ENCODE measurements at places on chromosomes 12 and 14. TPM values are rescaled to one million over a fixed set of nuclear protein-coding genes. Genes with fewer than 3 reads are reported as not detected.

GNPTAB gene
- total RNA-seq, result 21.6 TPM

SYT10 gene
- not detected for total RNA-seq

ATXN3 gene
- total RNA-seq, result 45.6 TPM

NFKBIA gene
- 95.2 TPM for total RNA-seq

CINP gene
- total RNA-seq, result 31.7 TPM

MUCL1 gene
- total RNA-seq, result not detected

RDH5 gene
- total RNA-seq, result 65.1 TPM

TAS2R7 gene
- total RNA-seq, result not detected

SDR9C7 gene
- total RNA-seq, result not detected

NANOG gene
- total RNA-seq, result not detected

DTD2 gene
- 45.7 TPM for total RNA-seq

SLC10A1 gene
- total RNA-seq, result not detected

KERA gene
- total RNA-seq, result not detected

PPP4R4 gene
- 10.4 TPM for total RNA-seq

GPR65 gene
- total RNA-seq, result 0.15 TPM

GALNT8 gene
- total RNA-seq, result not detected

REP15 gene
- total RNA-seq, result 0.68 TPM

WNT5B gene
- total RNA-seq, result 28.5 TPM

LBHD2 gene
- total RNA-seq, result not detected

ADAMTS20 gene
- not detected for total RNA-seq

LRCOL1 gene
- not detected for total RNA-seq

RD3L gene
- total RNA-seq, result not detected

STYX gene
- 13.2 TPM for total RNA-seq

STRAP gene
- 87.4 TPM for total RNA-seq

CLBA1 gene
- total RNA-seq, result 8.9 TPM

MSI1 gene
- not detected for total RNA-seq

VRTN gene
- not detected for total RNA-seq

LHX5 gene
- total RNA-seq, result not detected
